ENCODE measurements at places on chromosomes 5 and 9.

DNA sequence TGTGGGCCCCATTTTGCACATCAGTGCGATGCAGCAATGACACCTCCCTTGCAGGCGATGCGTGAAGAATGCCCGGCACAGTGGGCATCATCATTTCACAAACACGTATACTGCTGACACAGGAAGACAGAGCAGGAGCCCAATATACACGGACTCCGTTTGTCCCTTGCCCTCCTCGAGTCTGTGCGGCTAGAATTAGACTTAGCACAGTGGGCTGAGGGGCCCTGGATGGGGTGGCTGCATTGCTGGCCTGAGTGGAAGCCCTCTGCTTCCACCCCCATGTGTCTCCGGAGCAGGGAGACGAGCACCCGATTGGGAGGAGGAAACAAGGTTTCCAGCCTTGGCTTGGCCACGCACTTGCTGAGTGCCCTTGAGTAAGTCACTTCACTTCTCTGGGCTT lies 40.8 kb downstream of the GSN start:
- DNase-seq, result no peak

- DNase-seq, result no peak
Measured at GRCh38 chr5:110053824-110054223, 364.1 kb downstream of the MAN2A1 start.

- DNase-seq, result no peak
Measured at GRCh38 chr9:34986540-34987047, 3.0 kb upstream of the DNAJB5 start.

- DNase-seq, result no peak
Measured at GRCh38 chr9:127015921-127016512, 101.4 kb downstream of the RALGPS1 start.

- DNase-seq, result no peak
Measured at GRCh38 chr9:134493461-134494272, 147.9 kb upstream of the COL5A1 start.

DNA sequence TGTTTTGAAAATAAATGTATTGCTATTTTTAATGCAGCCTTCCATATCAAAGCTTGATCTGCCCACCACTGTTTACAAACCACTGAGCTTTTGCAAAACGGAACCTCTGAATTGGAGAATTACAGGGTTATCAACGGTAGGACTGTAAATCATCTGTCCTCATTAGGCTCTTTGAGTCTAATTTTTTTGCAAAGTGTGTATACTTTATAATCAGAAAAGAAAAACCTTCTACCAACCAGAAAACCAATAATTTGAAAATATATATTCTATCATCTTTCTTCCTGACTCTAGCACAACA lies 6.8 kb upstream of the SLC2A8 start:
- DNase-seq, result no peak

GRCh38 chr9:2923766-2924379 lies 80.0 kb upstream of the PUM3 start:
- DNase-seq, result no peak

GRCh38 chr9:87184956-87185642 lies 237.8 kb upstream of the GAS1 start:
- no peak for DNase-seq

DNA sequence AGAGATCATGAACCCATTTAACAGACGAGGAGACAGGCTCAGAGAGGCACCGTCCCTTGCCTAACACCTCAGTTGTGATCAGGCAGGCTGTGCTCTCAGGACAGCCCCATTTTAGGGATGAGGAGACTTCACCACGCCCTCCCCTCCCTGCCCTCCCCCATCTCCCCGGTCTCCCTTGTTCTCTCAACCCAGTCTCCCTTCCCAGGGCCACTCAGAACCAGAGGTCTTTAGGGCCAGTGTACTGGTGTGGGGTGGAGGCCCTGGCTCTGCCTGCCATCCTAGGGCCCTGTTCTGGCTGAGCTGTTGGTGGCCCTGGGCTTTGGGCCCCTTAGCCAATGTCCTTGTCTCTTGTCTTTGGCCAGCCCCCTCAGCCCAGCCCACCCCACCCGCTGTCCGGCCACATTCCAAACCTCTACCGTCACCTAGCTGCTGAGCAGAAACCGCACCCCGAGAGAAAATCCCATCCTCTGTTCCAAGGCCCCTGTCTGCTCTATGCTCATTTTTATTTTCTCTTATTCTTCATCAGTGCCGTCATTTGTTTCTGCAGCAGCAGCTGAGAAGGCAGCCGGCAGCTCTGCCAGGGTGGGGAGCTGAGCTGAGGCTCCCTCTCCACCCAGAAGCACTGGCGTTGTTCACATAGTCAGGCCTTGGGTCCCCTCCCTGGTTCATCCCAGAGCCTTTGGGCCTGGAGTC lies 33.9 kb downstream of the OLFML2A start:
- DNase-seq, result no peak

- no peak for DNase-seq
Measured at GRCh38 chr9:129719135-129719534, 33.7 kb downstream of the PTGES start.

DNA sequence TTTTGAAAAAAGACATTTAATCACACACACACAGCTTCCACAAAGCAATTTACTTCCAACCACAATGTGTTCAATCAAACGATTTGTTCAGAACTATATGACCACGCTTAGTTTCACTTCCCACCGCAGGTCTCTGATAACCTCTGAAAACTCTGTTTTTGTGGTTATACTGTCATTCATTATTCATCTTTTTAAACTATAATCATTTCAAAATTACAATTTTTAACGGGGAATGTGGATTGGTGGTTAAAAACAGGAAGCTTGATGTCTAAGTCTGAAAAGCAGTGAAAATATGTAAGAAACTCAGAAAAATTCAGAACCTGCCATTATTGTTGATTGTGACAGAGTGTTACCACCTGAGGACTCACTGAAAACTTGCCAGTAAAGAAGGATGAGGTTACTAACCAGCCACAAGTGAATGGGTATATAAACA lies 12.7 kb upstream of the TMEM174 start:
- DNase-seq, result no peak

DNA sequence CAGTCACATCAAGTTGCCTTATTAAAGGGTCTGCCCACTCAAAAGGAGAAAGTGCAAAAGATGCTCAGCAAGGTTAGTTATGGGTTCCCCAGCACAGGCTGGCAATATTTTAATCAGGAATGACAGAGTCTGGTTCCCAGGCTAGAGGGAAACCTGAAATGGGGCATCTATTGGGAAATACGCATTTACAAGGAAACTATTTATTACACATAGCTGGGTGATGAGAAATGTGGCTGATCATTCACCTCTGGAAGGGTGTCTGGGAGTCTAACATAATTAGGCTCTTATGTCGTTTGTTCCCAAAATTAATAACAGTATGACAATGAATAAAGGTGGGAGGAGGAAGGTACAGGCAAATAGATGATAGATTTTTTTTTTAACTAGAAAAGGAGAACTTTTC lies 314.7 kb downstream of the ENC1 start:
- DNase-seq, result no peak

- DNase-seq, result no peak
Measured at GRCh38 chr9:119044806-119045205, 324.4 kb downstream of the BRINP1 start.

DNA sequence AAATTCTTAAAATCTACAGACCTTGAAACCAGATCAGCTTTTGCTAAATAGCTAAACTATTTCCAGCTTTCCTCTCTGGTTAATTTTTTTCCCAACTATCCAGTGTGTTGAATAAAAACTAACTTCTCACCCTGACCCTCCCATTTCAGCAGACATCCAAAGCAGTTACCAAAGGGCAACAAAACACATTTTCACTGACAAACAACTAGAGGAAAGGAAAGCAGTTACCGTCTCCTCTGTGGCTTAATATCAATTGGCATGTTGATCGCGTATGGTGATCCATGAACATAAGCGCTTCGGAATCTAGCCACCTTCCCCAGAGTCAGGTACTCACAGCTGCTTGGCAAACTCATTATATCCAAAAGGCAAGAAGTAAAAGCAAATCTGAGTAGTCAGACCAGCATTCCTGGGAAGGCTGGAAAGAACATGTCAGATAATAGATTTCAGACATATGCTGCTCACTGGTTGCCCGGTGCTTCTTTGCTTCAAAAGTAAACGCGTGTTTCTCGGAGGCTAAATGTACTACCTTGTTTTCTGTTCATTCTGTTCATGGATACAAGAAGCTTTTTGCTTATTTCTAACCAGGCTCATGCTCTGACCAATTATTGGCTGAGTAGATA lies 463.4 kb downstream of the PDE4D start:
- no peak for DNase-seq

- no peak for DNase-seq
Measured at GRCh38 chr9:118992813-118993794, 376.1 kb downstream of the BRINP1 start.

GRCh38 chr5:62780888-62781287 lies 202.3 kb downstream of the LRRC70 start:
- no peak for DNase-seq

DNA sequence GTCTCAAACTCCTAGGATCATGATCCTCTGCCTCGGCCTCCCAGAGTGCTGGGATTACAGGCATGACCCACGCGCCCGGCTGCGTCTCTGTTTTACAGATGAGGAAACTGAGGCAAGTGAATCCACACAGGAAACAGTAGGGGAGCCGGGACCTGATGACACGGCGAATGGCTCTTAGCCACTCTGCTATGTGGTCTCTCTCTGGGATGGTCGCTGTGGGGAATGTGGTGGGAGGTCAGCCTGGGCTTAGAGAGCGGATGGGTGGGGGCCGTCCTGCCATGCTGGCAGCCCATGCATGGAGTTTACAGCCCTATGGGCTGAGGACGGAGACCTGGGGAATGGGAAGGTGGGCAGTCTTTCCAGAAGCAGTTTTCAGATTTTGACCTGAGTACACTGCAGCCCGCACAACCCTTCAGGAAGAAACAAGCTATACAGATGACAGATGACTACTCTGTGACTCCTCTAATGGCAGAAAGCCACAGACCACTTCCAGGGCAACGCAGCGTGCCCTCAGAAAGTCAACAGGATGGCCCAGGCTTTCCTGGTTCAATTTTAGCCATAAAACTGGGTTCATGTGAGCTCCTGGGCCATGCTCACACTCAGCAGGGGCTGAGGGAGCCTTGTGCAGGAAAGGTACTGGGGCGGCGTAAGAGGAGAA lies 136.1 kb upstream of the RAPGEF1 start:
- no peak for DNase-seq

DNA sequence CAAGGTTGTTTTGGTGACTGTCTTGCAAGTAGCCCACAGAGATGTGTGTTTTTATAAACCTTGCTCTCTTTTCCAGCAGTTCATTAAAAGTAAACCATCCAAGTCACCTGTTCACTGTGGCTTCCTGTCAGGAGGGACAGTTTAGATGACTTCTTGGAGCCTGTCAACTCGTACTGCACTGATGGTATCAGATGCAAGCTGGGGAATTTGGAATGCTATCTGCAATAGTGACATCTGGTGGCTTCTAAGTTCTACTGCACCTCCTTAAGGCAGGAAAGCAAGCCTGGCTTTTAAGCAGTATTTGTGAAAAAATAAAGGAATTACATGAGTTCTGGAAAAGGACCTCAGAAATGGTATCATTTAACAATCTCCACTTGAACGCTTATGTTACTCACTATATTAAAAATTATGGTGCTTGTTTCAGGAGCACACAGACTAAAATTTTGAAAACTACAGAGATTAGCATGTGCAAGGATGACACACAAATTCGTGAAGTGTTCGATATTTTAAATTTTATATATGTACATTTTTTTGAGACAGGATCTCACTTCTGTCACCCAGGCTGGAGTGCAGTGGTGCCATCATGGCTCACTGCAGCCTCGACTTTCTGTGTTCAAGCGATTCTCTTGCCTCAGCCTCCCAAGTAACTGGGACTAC lies 164.0 kb downstream of the TTC39B start:
- DNase-seq, result peak; percentile 19

DNA sequence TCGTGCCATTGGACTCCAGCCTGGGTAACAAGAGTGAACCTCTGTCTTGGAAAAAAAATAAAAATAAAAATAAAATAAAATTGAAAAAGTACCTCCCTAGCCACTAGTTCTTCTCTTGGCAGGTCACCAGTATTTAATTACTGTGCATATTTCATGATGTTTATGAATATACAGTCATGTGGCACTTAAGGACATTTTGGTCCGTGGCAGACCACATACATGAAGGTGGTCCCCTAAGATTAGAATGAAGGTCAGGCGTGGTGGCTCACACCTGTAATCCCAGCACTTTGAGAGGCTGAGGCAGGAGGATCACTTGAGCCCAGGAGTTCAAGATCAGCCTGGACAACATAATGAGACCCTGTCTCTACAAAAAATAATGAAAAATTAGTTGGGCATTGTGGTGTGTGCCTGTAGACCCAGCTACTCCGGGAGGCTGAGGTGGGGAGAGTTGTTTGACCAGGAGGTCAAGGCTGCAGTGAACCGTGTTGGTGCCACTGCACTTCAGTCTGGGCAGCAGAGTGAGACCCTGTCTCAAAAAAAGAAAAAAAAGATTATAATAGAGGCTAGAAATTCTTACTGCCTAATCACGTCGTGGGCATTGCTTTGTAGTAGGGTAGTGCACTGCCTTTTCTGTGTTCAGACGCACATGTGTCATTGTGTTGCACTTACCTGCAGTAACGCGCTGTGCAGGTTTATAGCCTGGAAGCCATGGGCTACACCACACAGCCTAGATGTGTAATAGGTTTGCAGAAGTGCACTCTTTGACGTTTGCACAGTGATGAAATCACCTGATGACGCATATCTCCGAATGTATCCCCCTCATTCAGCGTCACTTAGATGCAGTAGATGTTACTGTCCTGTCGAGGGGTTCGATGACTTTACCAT lies 12.8 kb downstream of the EHMT1 start:
- DNase-seq, result no peak

- DNase-seq, result no peak
Measured at GRCh38 chr5:129019401-129019908, 54.2 kb downstream of the SLC27A6 start.

GRCh38 chr9:75054368-75055001 lies 26.4 kb upstream of the CARNMT1 start:
- no peak for DNase-seq

DNA sequence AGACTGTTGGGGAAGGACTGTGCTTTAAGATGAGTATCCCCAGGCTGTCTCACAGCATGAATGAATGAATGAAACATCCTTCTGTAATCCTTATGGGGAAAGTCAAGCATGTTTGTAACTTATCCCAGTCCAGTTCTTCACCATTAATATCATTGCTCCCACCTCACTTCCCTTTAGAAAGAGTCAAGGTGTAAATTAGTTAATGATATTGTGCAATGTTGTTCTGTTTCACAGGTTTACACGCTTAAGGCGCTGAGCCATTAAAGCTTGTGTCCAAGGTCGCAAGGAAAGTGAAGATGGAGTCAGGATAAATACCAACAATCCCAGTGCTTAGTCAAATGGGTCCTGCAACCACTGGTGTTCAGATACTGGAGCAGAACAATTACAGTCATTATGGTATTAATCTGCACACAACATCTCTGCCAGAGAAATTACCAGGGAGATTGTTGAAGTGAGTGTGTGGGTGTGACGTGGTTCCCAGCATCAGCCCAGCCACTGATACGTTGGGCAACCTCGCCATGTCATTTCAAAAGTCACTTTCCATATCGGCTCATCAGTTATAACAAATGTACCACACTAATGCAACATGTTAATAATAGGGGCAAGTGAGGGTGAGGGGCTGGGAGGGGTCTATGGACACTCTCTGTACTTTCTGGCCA lies 1.5 kb upstream of the MYO10 start:
- no peak for DNase-seq

Data from GM12892 (cell line).